ENCODE measurements at places on chromosomes 5 and 9. TPM values are rescaled to one million over a fixed set of nuclear protein-coding genes. Genes with fewer than 3 reads are reported as not detected.
A peak's percentile ranks its signal among the peaks of the same experiment; 100 is the strongest.

The KIF4B gene
- not detected for total RNA-seq

GRCh38 chr5:6087576-6087975 is 290.8 kb downstream of the MED10 start:
- no peaks in the 10 kb centered on the region for H3K27me3 ChIP-seq
- no peak for DNase-seq
- H3K36me3 ChIP-seq, result peaks cover 10% of the 10 kb centered on the region
- no peak overlapping the region for H3K4me3 ChIP-seq

GRCh38 chr9:31302620-31303418 is 1081.6 kb upstream of the ACO1 start:
- no peaks in the 10 kb centered on the region for H3K27me3 ChIP-seq
- H3K36me3 ChIP-seq, result no peaks in the 10 kb centered on the region
- no peak overlapping the region for H3K4me3 ChIP-seq
- DNase-seq, result no peak

DNA sequence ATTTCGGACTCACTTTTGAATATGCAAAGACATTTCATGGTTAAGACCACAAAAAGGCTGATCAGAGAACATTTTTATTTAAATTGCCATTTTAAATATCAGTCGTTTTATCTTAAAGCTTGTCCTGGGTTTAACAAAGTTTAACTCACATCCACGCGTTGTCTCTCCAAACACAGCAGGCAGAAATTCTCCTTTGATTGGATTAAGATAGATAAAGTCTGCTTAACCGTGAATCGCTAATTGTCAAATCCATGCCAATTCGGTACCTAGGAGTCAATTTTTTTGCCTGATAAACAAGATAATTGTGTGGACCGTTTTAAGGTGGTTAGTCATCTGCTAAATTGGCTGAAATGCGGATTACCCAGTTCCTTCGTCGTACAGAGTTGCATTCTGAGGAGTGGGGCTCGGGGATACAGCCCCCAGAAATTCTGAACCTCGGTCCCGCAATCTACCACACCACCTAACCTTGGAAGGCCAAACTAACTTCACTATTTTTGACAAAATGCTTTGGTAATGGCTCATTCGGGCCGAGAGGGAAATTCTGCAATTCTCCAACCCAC is 665 bp upstream of the BTF3 start:
- peaks cover 3% of the 10 kb centered on the region for H3K4me1 ChIP-seq
- H3K36me3 ChIP-seq, result no peaks in the 10 kb centered on the region
- no peaks in the 10 kb centered on the region for H3K27me3 ChIP-seq
- H3K27ac ChIP-seq, result peak overlapping the region; percentile 97
- peak overlapping the region; percentile 89 for H3K4me3 ChIP-seq

GRCh38 chr9:3742586-3742985 is 216.8 kb upstream of the RFX3 start:
- no peaks in the 10 kb centered on the region for H3K36me3 ChIP-seq
- H3K4me3 ChIP-seq, result no peak overlapping the region
- no peaks in the 10 kb centered on the region for H3K27me3 ChIP-seq
- DNase-seq, result no peak

DNA sequence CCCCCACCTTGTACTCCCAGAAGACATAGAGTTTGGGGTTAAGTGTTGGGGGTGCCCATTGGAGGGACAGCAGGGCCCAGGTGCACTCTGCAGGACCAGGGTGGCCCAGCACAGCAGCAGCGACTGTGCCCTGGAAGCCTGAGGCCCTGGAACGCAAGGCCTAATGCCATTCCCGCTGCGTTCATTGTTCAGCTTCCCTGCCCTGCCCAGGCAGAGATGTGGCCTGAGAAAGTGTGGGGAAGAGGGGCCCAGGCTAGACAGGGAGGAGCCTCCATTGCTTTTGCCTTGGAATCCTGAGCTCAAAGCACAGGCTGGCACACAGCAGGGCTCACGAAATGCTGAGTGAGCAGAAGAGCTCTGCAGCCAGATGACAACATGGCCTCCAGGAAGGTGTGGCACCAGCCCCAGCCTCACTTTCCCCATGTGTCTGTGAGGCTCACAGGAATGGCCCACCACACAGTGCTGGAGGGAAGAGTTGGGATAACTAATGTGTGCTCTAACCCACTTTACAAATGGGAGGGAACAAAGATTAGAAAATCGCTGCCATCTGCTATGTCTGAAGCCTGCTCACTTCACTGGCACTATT is 19.4 kb downstream of the S1PR3 start:
- DNase-seq, result no peak
- no peak overlapping the region for H3K27ac ChIP-seq
- H3K36me3 ChIP-seq, result no peaks in the 10 kb centered on the region

DNA sequence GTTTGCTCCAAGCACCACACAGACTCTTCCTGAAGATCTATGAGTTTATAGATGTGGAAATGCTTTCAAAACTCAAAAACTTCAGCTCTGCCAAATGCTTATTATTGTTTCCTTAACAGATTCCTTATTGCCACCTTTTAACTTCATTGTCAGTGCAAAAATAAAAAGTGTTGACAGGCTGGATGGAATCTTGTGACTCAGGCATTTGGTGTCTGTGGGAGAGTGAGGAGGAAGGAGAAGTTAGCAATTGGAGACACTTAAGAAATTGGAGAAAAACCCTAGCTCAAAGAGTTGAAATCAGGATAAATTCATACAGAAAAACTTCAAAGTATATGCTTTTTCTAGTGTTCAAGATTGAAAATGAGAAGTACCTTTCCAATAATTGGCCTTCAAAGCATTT is 140.6 kb upstream of the PUM3 start:
- no peak for DNase-seq
- H3K4me1 ChIP-seq, result no peaks in the 10 kb centered on the region
- H3K4me3 ChIP-seq, result no peak overlapping the region
- no peak overlapping the region for H3K27ac ChIP-seq
- H3K27me3 ChIP-seq, result no peaks in the 10 kb centered on the region

DNA sequence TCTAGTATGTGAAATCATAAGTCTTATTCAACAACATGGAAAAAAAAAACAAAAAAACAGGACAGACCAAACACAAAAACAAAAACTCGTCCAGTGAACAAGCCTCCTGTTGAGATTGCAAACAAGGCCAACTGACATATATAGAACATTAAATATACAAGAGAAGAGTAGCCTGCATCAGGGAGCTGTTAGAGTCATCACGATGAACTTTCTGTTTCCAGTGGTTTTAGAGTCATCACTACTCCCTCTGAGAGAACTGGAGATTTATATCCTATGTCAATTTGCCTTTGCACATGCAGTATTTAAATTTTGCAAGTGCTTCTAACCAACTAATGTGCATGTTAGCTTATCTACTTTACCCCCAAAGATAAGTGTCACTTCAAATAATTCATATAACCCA is 9.9 kb downstream of the SNCAIP start:
- no peak overlapping the region for H3K27ac ChIP-seq
- no peaks in the 10 kb centered on the region for H3K36me3 ChIP-seq
- no peak overlapping the region for H3K4me3 ChIP-seq
- no peaks in the 10 kb centered on the region for H3K27me3 ChIP-seq

DNA sequence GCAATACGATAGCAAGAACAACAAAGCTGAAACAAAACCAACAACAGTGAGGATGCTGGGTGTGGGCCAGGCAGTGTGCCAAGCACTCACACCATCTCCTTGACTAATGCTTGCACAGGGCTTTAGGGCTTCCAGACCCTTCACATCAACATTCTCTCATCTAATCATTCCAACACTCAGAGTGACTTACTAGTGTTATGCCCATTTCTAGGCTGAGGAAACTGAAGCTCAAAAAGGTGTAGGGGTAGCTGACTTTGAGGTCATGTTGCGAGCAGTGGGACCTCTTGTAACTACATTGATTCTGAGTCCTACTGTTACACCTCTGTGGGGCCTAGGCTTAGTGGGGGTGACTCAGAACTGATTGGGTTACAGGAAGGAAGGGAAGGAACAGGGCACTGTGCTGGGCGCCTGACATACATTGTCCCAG is 9.7 kb downstream of the ANGPTL2 start:
- H3K27me3 ChIP-seq, result no peaks in the 10 kb centered on the region
- no peak overlapping the region for H3K27ac ChIP-seq
- H3K36me3 ChIP-seq, result peaks cover 14% of the 10 kb centered on the region
- DNase-seq, result no peak
- no peak overlapping the region for H3K4me3 ChIP-seq

DNA sequence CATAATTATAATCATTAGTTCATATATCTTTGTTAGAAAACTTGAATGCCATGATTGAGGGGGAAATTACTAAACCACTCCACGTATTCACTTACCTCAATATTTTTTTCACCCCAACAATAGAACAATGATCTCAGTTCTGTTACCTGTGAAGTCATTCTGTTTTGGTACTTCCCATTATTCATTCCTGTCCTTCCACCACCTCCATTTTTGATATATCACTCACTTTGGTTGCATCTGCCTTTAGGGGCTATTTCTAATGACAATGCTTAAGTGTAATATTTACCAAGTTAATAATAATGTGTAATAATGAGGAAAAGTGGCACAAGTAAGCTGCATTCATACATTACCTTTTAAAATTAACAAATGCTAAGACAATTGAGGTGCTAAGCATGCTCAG is 218.4 kb downstream of the SPATA31D1 start:
- DNase-seq, result no peak
- H3K27ac ChIP-seq, result no peak overlapping the region
- no peaks in the 10 kb centered on the region for H3K4me1 ChIP-seq
- H3K36me3 ChIP-seq, result peaks cover 5% of the 10 kb centered on the region

DNA sequence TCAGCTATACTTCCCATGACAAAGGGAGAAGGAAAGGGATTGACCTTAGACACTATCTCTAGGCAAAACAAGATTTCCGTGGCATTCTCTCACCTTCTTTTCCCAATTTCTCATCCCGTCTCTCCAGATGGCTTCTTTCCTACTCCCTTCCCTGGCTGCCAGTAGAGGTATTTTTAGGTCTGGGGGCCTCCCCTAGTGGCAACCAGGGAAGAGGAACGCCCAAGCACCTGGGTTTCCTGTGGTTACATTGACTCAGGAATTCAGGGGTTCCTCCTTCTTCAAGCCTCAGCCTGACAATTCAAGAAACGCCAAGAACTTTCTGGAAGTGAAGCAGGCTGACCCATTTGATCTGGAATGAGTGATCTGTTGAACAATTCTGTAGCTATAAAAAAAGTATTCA is 111.5 kb upstream of the OSMR start:
- no peak for DNase-seq
- no peak overlapping the region for H3K27ac ChIP-seq
- H3K4me1 ChIP-seq, result no peaks in the 10 kb centered on the region
- H3K36me3 ChIP-seq, result no peaks in the 10 kb centered on the region

GRCh38 chr9:38091310-38092199 is 22.5 kb upstream of the SHB start:
- no peak for DNase-seq
- no peak overlapping the region for H3K27ac ChIP-seq
- H3K27me3 ChIP-seq, result no peaks in the 10 kb centered on the region
- peaks cover 2% of the 10 kb centered on the region for H3K4me1 ChIP-seq

The FAM120AOS gene
- 24.2 TPM for total RNA-seq

GRCh38 chr9:113956901-113957300 is 80.8 kb downstream of the ZNF618 start:
- no peak overlapping the region for H3K4me3 ChIP-seq
- no peak for DNase-seq
- peaks cover 19% of the 10 kb centered on the region for H3K4me1 ChIP-seq
- H3K27ac ChIP-seq, result no peak overlapping the region

DNA sequence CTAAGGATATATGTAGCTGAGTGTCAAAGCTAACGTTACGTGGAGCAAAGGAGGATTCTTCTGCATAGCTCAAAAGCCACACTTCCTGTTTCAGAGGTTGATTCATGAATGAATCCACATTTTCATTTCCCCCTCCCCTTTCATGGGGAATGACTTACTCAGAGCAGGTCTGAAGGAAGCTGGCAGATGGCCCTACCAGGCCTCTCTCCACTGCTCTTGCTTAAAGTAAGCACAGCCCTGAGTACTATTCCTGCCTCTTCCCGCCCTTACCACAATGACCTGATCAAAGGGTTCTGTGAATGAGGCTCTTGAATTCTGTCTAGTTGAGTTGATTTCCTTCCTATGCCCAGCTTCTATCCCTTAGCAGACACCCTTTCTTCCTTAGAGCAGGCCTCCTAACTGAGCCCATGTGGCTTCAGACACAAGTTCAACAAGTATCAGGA is 6.3 kb downstream of the IGIP start:
- no peaks in the 10 kb centered on the region for H3K36me3 ChIP-seq
- H3K27me3 ChIP-seq, result no peaks in the 10 kb centered on the region
- H3K4me1 ChIP-seq, result peaks cover 5% of the 10 kb centered on the region
- no peak for DNase-seq

The AQP7 gene
- not detected for total RNA-seq

DNA sequence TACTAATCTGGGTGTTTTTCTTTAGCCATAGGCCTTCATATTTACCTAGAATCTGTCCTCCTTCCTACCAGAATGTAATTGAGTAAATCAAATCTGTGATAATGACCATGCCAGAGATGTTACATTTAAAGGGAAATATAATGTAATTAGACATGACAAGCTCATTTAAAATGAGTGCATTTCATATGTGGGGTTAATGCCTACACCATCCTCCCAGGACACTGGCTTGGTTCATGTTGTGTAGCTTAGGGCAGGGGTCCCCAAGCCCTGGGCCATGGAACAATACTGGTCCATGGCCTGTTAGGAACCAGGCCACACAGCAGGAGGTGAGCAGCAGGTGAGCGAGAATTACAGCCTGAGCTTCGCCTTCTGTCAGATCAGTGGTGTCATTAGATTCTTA is 276.9 kb upstream of the DAP start:
- no peaks in the 10 kb centered on the region for H3K4me1 ChIP-seq
- no peaks in the 10 kb centered on the region for H3K27me3 ChIP-seq
- no peaks in the 10 kb centered on the region for H3K36me3 ChIP-seq
- H3K4me3 ChIP-seq, result no peak overlapping the region
- H3K27ac ChIP-seq, result no peak overlapping the region
- DNase-seq, result no peak

- H3K4me3 ChIP-seq, result no peak overlapping the region
- no peaks in the 10 kb centered on the region for H3K4me1 ChIP-seq
- no peaks in the 10 kb centered on the region for H3K27me3 ChIP-seq
- no peak overlapping the region for H3K27ac ChIP-seq
These were observed 181.9 kb downstream of the ESM1 start for GRCh38 chr5:54803471-54804011.

The PMPCA gene
- total RNA-seq, result 69.0 TPM

- peaks cover 7% of the 10 kb centered on the region for H3K4me1 ChIP-seq
- DNase-seq, result no peak
- peaks cover 2% of the 10 kb centered on the region for H3K27me3 ChIP-seq
- H3K36me3 ChIP-seq, result no peaks in the 10 kb centered on the region
- peak overlapping the region; percentile 97 for H3K27ac ChIP-seq
These were observed 1.2 kb downstream of the MRPS30 start for GRCh38 chr5:44809956-44810420.

The SPATA31A3 gene
- not detected for total RNA-seq

DNA sequence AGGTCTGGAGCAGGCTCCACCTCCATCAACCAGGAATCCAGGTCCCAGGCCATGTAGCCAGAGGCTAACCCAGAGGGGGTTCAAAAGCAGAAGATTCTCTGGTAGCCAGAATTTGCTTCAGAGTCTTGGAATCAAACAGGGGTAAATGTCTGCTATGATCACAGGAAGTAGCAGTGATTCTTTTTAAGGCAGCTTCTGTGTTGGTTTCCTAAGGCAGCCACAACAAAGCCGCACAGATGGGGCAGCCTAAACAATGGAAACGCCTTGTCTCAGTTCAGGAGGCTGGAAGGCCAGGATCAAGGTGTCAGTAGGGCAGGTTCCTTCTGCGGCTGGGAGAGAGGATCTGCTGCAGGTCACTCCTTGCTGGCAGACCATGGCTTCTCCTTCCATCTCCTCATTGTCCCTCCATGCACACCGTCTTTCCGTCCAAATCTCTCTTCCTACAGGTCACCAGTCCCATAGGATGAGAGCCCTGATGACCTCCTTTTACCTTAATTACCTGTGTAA is 167.3 kb downstream of the ROR2 start:
- H3K27ac ChIP-seq, result peak overlapping the region; percentile 63
- peaks cover 11% of the 10 kb centered on the region for H3K27me3 ChIP-seq
- no peak overlapping the region for H3K4me3 ChIP-seq
- no peak for DNase-seq
- peaks cover 4% of the 10 kb centered on the region for H3K36me3 ChIP-seq
- H3K4me1 ChIP-seq, result peaks cover 45% of the 10 kb centered on the region
